CD4-positive, alpha-beta T cell treated with Interleukin-17A for 4 hours (primary cell): ENCODE measurements at places on chromosomes 13 and 19.

- DNase-seq, result no peak
These were observed 29.1 kb downstream of the ZNF787 start for GRCh38 chr19:56091751-56092546.

DNA sequence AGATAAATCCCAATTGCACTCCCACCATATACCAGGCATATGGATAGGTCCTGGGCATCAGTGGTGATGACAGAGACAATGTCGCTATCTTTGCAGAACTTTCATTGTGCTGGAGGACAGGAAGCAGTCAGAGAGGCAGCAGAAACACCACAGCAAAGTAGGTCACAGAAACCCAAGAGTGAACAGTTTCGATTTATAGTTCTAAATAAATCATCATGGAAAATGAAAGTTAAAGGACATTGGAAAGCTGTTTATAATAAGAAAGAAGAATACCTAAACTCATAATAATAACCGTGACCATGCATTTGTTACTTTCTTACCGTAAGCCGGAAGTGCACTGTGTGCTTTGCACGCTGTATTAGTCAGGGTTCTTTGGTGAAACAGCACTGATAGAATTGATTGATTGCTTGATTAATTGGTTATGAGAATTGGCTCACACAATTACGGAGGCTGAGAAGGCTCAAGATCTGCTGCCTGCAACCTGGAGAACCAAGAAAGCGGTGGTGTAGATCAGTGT, 38.9 kb downstream of the ALOX5AP start:
- DNase-seq, result peak; percentile 25

DNA sequence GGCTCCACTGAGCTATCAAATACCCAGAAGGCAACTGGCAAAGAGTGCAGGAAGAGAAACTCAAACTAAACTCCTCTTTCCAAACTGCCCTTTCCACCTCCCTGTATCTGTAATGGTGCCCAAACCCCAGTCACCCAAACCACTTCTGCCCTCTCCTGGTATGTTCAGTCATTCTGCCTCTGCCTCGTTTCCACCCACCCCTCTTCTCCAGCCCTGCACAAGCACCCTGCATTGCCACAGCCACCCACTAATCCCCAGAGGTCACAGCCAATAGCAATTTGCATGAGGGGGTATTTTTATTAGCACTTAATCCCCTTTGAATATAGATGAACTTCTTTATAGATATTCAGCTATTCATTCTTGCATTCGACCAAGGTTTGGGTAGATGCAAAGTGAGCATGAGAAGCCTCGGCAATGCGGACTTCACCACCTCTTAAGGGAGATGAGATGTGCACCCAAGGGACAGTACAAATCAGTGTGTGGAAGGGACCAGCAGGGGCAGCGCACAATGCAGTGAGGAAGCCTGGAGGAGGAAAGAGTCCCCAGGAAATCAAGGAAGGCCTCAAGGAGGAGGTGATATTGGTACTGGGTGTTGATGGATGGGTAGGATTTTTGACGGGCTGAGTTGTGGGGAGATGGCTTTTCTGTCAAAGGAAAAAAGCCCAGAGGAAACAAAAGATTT, 12.4 kb downstream of the TMEM272 start:
- DNase-seq, result peak; percentile 74

- DNase-seq, result no peak
These were observed 253.9 kb upstream of the GPC6 start for GRCh38 chr13:92972751-92973150.

GRCh38 chr13:32748305-32748704, 162.1 kb downstream of the PDS5B start:
- no peak for DNase-seq

- peak; percentile 69 for DNase-seq
These were observed 924 bp downstream of the RGCC start for GRCh38 chr13:41458187-41458760.

DNA sequence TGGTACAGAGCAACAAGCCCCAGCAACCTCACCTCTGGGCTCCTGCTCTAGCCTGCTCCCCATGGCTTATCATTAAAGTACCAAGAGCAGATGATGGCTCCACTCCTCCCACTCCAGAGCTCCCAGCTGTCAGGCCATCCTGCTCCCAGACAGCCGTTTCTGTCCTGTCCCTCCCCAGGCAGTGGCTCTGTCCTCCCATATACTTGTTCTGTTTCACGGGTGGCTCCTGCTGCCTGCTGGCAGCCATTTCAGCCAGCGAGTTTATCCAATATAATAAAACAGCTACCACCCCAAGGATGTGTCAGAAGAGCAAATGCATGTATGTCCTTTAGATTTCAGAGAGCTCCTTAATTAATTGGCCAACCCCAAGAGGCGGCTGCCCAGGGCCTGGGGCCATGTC, 79.4 kb upstream of the VSTM2B start:
- no peak for DNase-seq

- no peak for DNase-seq
These were observed 10.4 kb downstream of the KL start for GRCh38 chr13:33026489-33027152.

DNA sequence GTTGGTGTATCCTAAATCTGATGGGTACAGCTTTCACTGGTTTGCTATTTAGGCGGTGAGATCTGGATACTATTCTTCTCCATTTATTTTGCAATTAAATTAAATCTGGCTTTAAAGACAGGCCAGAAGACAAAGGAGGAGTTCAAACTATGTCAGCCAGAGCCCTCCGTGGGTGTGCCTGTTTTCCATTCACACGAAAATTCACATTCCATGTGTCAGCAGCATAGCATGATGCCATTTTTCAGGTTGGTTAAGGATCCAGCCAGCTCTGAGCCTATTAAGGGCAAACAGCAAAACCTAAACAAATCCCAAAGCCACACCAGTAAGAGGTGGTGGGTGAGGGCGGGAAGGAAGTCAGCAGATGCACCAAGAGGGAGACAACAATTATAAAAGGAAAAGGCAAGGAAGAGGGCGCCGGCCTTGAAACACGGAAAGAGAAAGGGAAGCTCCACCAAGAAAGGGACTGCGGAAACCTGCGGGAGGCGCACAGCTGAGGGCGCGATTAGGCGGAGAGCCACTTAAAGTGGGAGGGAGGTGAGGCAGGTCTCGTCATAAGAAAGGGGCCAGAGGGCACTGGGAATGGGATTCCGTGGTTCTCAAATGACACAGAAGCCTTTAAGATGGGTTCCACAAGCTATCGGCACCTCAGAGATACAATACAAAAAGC, 43.0 kb downstream of the CARS2 start:
- DNase-seq, result no peak

GRCh38 chr19:46999878-47000277, 19.8 kb upstream of the NPAS1 start:
- DNase-seq, result no peak

DNA sequence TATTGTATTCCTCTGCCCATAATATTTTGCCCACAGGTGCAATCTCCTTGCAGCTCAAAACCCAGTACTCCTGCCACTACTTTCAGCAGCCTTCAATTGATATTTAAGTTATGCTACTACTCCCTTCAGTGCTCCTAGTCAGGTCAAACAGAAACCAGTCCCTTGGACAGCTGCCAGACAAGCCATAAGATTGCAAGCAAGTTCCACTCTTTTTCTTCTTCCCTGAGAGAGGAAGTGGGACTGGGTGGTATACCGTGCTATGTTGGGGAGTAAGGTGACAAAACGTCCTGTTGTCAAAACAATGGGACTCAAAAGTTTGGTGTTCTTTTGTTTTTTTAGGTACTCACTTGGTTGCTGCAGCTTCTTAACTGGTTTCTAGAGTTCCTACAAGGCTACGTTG, 63.1 kb upstream of the FRY start:
- DNase-seq, result no peak

DNA sequence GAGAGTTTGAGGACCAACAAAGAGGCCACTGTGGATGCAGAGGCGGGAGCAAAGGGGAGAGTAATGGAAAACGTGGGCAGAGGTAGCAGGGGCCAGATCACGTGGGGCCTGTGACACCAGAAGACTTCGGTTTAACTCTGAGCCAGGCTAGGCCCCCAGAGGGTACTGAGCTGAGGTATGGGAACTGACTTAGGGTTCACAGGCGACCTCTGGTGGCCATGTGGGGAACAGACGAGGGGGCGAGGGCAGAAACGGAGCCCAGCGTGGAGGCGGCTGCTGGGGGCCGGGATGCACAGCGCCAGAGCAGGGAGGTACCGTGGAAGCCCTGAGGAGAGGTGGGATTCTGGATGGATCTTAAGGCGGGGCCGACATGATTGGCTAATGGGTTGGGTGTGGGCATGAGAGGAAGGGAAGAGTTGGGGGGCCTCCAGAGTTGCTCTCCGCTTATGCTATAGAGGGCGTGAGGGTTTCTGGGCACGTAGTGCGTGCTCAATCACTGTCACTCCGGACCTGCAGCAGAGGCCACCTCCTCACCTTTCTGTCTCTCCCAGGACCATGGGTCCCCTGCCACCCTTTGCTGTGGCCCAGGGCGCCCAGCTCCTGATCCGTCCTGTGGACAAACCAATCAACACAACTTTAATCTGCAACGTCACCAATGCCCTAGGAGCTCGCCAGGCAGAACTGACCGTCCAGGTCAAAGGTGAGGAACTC, 13.7 kb downstream of the PVR start:
- DNase-seq, result peak; percentile 72

- no peak for DNase-seq
These were observed 6.0 kb upstream of the NEK3 start for GRCh38 chr13:52165411-52165810.

- no peak for DNase-seq
These were observed 785 bp downstream of the NHLRC3 start for GRCh38 chr13:39039041-39039440.

- DNase-seq, result no peak
These were observed 203.8 kb downstream of the GPC6 start for GRCh38 chr13:93430381-93430780.

DNA sequence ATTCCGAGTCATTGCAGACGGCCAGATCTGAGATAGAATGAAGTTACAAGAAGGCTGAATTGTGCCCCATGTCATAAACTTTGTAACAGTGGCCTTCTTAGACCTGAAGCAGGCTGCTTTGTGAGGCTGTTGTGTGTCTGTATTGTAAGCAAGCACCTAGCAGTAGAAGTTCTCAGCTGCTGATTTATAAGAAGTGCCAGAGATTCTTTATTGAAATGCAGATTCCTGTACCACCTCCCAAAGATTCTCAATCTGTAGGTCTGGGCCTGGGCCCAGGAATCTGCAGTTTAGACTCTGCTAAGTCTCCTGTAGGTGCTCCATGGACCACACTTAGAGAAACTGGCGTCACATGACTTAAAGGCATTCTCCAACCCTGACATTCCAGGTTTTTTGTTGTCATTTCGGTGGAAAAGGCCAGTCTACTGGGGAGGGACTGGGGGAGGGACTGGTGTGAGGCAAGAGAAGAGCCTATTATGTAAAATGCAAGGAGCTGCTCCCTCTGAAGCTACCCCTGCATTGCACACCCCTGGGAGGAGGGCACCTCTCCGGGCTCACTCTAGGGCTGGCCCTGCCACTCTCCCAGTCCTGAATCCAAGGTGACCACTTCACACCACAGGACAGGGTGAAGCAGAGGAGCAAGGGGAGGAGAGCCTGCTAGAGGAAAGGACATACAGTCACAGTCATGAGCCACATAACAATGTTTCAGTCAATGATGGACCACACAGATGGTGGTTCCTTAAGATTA, 769 bp upstream of the TMEM272 start:
- DNase-seq, result no peak

DNA sequence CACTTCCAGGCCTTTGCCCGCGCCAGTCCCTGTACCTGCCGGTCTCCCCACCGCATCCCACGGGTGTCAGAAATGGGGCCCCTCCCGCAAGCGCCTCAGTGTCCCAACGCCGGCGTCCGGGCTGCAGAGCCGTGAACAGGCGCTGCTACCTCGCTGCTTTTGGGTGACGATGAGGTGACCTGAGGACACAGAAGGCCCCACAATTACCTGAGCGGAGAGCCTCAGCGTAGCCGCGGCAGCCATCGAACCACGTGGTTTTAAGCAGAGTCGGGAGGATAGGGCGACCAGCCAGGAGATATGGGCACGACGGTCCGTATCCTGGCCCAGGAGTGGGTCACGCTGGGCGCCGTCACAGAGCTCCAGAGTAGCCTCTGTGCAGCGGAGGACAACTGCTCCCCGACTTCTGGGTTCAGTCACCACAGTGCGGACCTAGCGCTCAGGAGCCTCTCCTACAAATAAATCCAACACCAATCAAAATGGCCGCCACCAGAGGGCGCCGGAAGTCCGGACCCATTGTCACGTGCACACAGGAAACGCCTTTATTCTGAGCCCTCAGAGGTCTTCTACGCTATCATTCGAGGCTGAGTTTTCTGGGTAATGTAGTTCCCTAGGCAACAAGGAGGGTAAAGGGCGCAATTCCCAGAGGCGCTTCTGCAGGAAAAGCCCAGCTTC, at the start of gene ZNF814:
ZNF814 (minus strand) TSS at position 478 of the 672 bp plus-strand sequence; CDS start at position 243, 235 bp downstream.
- peak; percentile 79 for DNase-seq

DNA sequence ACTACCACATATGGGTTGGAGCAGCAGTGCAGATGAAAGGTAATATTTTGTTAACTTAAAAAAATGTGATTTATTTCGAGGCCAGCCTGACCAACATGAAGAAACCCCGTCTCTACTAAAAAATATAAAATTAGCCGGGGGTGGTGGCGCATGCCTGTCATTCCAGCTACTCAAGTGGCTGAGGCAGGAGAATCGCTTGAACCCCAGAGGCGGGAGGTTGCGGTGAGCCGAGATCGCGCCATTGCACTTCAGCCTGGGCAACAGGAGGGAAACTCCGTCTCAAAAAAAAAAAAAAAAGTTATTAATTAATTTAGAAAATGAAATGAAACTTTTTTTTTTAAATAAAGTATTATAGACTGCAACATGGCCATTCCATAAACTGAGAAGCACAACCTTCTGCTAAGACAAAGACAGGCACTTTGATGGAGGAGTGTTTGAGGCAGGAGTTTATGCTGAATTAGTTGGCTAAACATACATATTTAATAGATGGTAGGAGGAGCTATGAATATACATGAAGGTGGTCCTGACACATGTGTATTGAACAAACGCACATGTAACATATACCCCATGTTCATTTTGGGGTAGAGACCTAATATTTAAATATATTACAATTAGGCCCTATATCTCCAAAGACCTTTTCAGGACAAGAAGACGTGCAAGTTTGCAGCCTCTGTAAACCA, 1485.3 kb upstream of the MIR17HG start:
- no peak for DNase-seq

- no peak for DNase-seq
These were observed 38.2 kb downstream of the RFXAP start for GRCh38 chr13:36857253-36857652.

GRCh38 chr13:105282406-105283285, 1252.8 kb downstream of the EFNB2 start:
- DNase-seq, result no peak

GRCh38 chr13:41995946-41996345, 35.0 kb upstream of the VWA8 start:
- no peak for DNase-seq

DNA sequence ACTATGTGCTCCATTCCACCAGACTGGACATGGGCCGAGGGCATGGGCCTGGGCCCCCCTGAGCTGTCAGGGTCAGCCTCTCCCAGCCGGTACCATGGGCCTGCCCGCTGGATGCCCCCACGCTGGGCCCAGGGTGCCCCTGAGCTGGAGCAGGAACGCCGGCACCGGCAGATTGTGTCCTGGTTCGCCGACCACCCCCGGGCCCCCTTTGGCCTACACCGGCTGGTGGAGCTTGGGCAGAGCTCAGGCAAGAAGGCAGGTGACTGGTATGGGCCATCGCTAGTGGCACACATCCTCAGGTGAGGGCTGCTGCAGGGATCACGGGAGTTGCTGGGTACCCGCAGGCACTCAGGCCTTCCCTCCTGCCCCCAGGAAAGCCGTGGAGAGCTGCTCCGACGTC, 3.1 kb downstream of the ATG4D start:
- no peak for DNase-seq

GRCh38 chr13:66546534-66547379, 683.4 kb downstream of the PCDH9 start:
- DNase-seq, result no peak
